Urinary bladder (tissue), 4 donors: ENCODE measurements at places on chromosomes 11 and 22. TPM values are rescaled to one million over a fixed set of nuclear protein-coding genes. Genes with fewer than 3 reads are reported as not detected.

The DEPDC7 gene
- 10.5 TPM for total RNA-seq

The TESMIN gene
- 1.0 TPM for total RNA-seq

The CCDC188 gene
- 0.69 TPM for total RNA-seq

The DEAF1 gene
- total RNA-seq, result 14.9 TPM

The JRKL gene
- 19.1 TPM for total RNA-seq

The E2F8 gene
- 4.8 TPM for total RNA-seq

The PGM2L1 gene
- total RNA-seq, result 14.1 TPM

The SAA2 gene
- total RNA-seq, result not detected
